ENCODE measurements at places on chromosomes 2 and 18.

DNA sequence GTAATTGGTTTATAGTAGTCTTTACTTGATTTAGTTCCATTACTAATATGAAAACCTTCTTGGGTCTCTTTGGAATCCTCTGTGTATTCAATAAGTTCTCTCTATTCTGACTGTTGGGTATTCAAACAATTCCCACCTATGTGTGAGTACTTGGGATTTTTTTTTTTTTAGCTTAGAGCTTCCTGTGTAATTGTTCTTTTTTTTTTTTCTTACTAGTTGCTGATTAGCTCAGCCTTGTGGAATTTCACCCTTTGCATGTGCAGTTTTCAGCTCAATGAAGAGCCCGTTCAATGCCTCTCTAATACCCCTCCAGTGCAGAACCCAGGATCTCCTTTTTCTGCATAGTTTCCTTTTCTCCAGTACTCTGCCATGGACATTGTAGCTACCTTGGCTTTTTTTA lies 339.1 kb upstream of the GALNT5 start:
- DNase-seq, result no peak

DNA sequence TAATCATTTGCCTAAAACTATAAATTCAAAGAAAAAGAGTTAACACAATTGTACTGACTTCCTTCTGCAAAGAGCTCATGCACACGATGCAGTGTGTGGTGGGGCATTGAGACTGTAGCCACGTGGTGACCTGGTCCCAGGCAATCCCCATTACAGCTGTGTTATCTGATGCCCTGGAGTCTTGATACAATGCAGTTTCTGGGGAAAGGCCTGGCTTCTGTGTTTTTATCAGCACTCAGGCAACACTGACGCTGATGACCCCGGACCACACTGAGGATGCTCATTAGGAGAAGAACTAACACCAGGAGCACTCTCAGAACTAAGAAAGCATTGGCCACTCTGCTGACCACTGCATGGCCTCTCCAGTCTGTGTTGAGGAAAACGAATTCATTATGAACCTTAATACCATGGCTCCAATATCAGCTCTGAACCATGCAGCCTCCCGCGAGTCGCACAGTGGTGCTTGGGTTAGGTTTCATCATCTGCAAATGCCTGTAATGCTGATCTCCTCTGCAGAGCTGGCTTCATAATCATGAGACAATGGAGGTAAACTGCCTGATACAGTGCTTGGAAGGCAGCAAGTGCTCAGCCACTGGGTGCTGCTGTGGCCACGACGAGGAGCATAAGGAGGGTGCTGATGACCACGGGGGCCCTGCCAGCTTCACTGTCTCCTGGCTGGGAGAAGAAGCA lies 218.5 kb downstream of the MYT1L start:
- DNase-seq, result no peak

- DNase-seq, result peak; percentile 58
These were observed 1544.4 kb downstream of the LRP1B start for GRCh38 chr2:140586379-140586778.

DNA sequence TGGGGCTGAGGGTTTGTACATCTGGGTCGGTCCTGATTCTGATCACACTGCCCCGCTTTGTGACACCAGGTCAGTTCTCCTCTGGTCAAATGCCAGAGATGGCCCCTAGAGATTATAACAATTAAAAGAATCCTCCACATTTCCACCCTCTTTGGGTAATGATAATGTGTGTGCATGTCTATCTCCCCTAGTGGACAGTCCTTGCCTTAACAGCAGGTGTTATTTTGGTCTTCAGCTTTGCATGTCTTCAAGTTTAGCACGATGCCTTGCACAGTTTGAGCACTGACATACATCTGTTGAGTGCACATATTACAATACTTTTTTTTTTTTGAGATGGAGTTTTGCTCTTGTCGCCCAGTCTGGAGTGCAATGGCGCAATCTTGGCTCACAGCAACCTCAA lies 25.7 kb upstream of the COX7A2L start:
- no peak for DNase-seq

GRCh38 chr18:59085797-59086196 lies 53.9 kb upstream of the SEC11C start:
- DNase-seq, result no peak

- no peak for DNase-seq
These were observed 471.5 kb downstream of the PIK3C3 start for GRCh38 chr18:42426496-42427015.

GRCh38 chr2:30072250-30072842 lies 74.5 kb upstream of the YPEL5 start:
- DNase-seq, result peak; percentile 96

DNA sequence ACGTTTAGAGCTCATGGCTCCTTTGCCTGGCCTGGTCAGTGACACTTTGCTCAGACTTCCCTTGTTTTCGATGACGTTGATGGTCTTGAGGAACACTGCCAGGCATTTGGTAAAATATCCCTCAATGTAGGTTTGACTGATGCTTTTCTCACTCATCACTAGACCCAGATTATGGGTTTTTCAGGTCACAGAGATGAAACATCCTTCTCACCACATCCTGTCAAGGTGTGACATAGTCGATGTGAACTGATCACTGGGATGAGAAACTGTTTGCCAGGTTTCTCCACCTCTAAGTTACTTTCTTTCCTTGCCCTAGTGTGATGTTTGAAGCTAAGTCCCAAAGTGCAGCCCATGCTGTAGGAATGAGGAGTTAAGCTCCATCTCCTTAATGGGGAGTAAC lies 81.5 kb downstream of the AFF3 start:
- DNase-seq, result no peak

DNA sequence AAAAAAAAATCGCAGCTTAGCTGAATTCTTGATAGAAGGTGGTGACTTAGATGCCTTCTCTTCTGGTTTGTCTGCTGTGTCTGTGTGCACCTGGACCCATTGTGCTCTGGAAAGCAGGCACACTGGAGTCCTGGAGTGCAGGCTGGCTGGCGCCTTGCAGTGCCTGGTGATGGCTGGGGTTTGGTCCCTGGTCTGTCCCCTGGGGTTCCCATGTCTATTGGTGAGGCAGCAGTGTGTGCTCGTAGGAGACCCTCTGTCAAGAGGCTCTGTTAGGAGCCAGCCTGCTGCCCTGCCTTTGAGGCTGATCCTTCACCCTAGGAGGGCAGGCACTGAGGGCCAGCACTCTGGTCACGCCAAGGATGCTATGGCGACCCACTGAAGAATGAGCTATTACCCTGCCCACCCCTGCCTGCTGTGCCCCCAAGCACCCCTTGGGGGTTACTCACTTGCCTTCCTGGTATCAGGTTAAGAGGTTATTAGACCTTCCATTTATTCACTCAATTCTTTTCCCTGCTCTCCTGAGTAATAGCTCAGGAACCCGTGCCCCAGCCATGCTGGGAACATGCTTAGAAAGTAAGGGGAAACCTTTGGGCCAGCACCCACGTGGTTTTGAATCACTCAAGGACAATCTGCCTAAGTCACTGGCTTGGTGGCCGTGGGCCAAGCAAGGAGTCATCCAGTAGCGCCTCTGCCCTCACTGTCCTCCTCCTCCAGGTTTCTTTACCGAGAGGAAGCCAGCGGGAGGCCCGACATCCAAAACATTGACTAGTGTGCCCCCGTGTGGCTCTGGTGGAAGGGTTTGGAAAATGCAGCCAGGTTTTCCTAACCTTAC lies 284.5 kb downstream of the PRKCE start:
- peak; percentile 95 for DNase-seq

DNA sequence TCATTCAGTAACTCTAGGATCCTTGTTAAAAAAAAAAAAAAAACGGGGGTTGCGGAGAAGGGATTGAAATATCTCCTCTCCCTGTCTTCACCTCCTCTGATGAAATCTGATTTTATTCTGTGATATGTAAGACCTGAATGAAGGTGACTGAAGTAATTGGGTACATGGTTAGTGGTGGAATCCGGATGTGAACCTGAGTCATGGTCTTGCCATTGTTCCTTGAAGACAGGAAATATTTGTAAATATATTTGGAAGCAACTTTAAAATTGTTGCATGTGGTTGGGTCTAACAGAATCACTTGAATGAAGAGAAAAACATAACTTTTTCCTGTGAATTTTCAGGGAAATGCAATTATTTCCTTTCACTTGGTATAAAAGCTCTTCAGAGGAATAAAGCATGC lies 3.0 kb upstream of the IL1A start:
- no peak for DNase-seq

DNA sequence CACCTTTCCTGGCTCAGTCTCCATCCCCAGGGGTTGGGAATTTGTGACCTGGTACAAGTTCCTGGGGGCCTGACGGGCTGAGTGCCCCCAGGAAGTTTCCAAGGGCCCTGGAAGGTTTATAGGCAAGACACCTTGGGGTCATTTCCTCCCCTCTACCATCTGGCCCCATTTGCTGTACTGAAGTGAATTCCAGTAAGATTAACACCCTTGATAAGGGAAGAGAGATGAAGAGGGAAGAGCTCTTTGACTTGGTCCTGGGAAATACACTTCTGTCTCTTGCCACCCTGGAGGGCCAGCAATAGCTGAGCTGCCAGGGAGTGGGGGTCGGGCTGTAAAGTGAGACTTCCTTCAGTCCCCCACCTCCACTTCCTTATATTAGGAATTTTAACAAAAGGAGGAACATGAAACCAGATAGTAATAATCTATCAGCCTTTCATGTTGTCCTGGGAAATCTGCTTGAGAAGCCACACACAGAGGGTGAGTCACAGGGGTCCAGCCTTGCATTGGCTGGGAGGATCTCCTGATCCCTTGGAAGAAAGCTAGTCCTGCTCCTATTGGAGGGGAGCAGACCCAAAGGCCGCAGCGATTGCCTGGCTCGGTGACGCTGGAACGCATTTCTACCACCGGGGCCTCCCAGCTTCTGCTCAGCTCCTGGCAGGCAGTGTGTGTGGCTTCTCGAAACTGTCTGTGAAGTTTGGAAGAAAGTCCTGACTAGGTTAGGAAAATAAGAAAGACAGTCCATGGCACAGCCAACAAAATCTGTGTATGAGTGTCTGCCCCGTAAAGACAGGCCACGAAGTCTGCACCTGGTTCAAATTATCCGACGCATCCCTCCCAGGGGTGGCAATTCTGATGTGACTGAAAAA lies 87.3 kb downstream of the ACAA2 start:
- peak; percentile 93 for DNase-seq

DNA sequence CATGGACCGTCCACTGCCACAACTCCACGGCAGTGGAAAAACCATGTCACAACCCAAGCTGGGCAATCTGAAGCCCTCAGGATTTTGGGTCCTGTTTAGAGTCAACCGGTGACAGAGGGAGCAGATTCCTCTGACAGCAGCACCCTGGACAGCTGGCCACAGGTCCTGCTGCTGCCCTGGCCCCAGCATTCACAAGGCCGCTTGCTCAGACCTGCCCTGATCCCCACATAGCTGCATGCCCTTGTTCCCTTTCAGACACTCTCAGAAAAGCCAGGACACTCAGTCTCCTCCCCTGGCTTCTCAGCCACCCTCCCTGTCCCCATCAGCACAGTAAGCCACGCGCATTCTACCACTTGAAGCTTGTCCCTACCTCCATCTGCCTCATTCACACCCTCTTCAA lies 1.6 kb downstream of the COPS9 start:
- DNase-seq, result no peak

DNA sequence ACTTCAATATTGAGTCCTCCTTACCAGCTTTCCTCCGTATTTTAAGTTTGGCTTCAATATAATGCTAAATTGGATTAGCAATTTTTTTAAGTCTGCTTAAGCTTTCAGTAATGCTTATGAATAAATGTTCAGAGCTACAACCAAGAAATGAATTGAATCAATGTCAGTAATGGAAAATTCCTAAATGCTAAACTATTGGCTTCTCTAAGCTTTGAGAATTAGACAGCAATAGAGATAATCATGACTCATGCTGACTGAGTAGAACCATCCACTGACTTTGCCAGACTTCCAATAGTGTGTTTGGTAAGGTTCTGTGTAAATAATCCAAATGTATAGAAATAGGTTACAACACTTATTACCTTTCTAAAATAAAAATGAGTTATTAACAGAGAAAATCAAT lies 8.9 kb upstream of the PDE1A start:
- no peak for DNase-seq

- no peak for DNase-seq
These were observed 209.2 kb downstream of the MYT1L start for GRCh38 chr2:2121887-2122286.

- DNase-seq, result no peak
These were observed 107.1 kb downstream of the TSHZ1 start for GRCh38 chr18:75317703-75318102.

- no peak for DNase-seq
These were observed 41.6 kb upstream of the ACYP2 start for GRCh38 chr2:54073796-54074195.

- no peak for DNase-seq
These were observed 22.7 kb downstream of the HNMT start for GRCh38 chr2:137987011-137987410.

DNA sequence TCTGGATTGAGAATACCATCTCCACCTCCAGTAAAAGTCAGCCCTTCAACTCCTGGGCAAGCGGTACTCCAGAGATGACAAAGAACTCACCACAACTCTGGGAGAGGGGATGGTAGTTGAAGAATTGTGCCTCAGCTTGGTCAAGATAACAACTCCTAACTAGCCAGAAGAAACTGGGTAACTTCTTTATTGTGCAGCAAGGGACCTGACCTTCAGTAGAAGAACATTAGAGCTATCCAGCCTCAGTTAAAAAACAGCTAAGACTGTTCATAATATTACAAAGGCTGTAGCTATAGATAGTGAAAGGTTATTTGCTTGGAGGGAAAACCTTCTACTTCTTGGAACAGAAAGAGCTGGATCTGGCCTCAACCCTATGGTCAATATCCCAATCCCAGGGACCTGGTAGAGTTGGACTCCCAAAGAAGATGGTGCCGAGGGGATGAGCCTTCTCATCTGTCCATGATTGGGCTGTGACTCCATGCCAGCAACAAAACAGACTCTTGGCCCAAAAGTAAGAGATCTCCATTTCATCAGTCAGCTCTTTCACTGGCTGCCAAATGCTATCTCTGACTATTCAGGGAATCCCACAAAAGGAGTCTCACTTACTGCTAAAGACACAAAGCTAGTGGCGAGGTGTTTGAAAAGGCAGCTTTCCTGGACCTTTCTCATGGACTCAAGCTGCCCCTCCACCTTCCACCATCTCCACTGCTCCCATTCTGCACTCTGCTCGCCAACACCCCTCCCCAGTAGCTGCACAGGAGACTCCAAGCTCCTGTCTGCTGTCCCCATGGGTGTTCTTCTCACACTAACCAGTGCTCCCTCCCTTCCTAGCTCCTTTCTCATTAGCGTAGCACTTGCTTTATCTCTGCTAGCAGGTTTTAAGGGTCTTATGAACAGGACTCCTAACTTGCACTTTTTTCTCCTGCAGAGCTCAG lies 145.8 kb downstream of the CAPN13 start:
- no peak for DNase-seq

DNA sequence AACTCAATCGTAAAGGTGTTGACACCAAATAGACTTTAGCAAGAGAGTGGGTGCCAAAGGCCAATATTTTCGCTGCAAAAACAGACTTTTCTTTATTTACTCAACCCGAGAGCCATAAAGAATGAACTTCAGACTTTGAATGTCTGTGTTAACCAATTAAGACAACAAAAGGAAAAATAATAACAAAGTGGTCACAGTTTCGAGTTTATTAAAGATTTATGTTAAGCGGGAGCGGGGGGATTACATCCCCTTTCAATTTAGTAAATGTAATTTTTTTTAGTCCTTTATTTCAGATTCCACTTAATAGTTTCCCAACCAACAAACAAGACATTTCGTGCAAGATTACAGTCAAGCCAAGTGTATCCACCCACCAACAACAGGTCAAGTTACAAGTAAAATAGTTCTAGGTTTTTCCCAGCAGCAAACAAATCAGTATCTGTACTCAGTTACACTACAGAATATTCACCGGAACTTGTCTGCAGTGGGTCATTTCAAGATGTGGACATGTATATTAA lies 9.0 kb downstream of the CDH2 start:
- no peak for DNase-seq

- DNase-seq, result no peak
These were observed 1262.7 kb upstream of the NRXN1 start for GRCh38 chr2:52294628-52295027.

Measured in SJCRH30 (cell line).